ENCODE measurements at places on chromosomes 1 and 21.
A peak's percentile ranks its signal among the peaks of the same experiment; 100 is the strongest.

GRCh38 chr1:110125810-110126209 is 13.6 kb downstream of the UBL4B start:
- DNase-seq = peak; percentile 20

GRCh38 chr1:85656256-85656655 is 52.0 kb downstream of the ZNHIT6 start:
- DNase-seq = no peak

GRCh38 chr1:93814795-93815340 is 64.1 kb downstream of the DNTTIP2 start:
- DNase-seq = no peak

- DNase-seq = no peak
Observed at GRCh38 chr1:90727917-90728501, 10.9 kb upstream of the BARHL2 start.

GRCh38 chr1:97619706-97620105 is 301.1 kb downstream of the DPYD start:
- no peak for DNase-seq

DNA sequence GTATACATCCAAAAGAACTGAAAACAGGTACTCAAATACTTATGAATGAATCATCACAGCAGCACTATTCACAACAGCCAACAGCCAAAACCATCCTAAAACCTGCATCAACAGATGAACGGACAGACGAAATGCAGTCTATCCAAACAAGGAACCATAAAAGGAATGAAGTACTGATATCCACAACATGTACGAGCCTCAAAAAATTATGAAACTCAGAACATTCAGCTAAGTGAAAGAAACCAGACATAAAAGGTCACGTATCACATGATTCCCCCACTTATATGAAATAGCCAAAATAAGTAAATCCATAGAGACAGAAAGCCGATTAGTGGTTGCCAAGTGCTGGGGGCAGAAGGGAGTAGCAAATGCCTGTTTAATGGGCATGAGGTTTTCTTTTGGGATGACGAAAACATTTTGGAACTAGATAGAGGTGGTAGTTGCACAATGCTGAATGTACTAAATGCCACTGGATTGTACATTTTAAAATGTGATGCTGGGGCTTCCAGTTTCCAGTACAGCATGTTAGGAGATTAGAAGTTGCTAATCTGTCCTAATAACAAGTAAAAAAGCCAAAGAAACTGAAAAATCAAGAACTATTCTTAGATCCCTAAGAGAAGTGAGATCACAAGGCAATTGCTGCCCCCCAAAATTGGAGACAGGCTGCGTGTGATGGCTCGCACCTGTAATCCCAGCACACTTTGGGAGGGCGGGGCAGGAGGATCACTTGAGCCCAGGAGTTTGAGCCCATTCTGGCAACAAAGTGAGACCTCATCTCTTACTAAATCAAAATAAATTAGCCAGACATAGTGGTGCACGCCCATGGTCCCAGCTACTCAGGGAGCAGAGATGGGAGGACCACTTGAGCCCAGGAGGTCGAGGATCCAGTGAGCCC is 25.3 kb downstream of the CLSTN1 start:
- DNase-seq = no peak

DNA sequence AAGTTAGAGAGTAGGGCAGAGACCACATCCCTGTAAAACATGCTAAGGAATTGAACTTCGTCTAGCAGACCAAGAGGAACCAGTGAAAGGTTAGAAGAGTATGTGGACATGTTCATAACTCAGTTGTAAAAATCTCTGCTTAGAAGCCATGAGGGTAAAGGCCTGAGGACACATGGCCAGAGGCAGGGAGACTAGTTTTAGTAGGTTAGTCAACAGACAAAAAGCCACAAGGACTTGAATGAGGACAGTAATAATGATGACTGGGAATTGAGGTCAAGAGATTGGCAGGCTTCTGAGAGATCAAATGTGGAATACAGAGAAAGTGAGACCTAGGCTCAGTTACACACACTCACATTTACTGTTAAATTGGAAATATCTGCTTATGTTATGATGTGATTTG is 205.5 kb upstream of the HOOK1 start:
- no peak for DNase-seq

GRCh38 chr1:44347280-44347679 is 7.8 kb downstream of the ERI3 start:
- DNase-seq = no peak

- no peak for DNase-seq
Observed at GRCh38 chr1:200373811-200374231, 36.0 kb downstream of the ZNF281 start.

GRCh38 chr1:234721476-234722269 is 111.7 kb upstream of the IRF2BP2 start:
- DNase-seq = no peak

DNA sequence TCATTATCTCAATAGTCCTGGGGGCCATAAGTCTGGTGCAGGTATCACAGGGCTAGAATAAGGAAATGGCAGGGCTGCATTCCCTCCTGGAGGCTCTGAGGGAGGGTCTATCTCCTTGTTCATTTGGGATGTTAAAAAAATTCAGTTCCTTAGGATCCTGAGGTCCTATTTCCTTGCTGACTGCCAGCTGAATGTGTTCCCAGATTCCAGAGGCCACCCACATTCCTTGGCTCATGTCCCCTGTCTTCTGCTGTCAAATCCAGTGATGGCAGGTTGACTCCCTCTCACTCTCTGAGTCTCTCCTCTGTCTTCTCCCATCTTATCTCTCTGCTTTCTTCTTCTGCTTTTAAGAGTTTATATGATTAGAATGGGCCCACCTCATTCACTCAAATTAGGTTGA is 400.6 kb downstream of the PTPRU start:
- no peak for DNase-seq

DNA sequence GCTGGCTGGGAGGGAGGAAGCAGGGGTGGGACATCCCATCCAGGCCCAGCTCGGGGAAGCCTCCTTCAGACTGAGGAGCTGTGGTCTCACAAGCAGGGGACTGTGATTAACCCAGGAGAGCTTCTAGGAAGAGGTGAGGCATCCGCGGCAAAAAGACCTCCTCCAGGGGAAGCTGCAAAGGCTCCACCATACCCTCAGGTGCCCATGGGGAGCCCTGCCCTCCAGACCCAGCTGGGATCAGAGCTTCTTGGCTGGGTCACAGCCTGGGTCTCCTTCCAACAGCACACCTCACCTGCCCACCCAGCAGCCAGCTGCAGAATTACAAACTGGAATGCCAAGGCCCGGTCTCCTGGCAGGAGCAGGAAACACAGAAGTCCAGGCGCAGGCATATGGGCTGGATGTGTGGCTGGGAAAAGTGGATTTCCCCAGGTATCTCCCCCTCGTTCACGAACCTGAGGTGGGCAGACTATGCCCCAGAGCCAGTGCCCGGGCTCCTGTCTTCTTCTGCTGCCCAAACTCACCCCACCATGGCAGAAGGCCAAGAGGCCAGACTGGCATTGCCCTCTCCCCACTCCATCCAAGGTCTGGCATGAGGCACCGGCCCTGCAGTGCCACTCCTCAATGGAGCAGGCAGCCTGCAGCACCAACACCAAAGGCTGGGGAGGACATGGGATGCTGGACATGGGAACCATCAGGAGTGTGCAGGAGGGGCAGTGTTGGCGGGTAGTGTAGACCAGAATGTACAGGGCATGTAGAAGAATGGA is 15.4 kb upstream of the ARF1 start:
- DNase-seq = no peak

- no peak for DNase-seq
Observed at GRCh38 chr1:177517546-177517945, 346.8 kb downstream of the BRINP2 start.

DNA sequence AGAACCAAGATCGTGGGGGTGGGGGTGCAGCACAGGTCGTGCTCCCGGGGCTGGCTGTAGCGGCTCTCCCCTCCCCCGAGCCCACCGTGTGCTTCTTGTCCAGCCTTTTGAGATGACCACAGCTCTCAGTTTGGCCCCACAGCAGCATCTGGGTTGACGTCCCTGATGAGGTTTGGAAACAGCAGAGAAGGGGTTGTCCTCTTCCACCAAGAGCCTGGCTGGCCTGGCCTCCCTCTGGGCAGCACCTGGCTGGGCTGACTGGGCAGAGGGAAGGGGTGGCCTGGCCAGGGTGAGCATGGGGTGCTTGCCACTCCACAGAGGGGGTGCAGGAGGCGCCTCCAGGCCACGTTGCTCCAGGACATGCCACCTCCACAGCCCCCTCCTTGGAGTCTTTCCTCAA is 61.5 kb downstream of the SKI start:
- DNase-seq = no peak

DNA sequence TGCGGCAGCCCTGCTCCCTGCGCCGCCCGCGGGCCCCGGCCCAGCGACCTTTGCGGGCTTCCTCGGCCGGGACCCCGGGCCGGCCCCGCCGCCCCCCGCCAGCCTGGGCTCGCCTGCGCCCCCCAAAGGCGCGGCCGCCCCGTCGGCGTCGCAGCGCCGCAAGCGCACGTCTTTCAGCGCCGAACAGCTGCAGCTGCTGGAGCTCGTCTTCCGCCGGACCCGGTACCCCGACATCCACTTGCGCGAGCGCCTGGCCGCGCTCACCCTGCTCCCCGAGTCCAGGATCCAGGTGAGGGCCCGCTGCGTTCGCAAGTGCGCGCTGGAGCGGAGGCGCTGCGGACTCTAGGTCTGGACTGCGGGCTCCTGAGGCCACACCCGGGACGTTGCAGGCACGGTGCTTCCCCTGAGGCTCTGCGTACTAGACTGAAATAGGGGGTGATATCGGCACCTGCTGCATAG is 351 bp downstream of the MIXL1 start:
- no peak for DNase-seq

GRCh38 chr1:31588751-31589515 is 12.6 kb downstream of the TINAGL1 start:
- no peak for DNase-seq

- DNase-seq = no peak
Observed at GRCh38 chr1:180243517-180244221, 13.6 kb downstream of the LHX4 start.

DNA sequence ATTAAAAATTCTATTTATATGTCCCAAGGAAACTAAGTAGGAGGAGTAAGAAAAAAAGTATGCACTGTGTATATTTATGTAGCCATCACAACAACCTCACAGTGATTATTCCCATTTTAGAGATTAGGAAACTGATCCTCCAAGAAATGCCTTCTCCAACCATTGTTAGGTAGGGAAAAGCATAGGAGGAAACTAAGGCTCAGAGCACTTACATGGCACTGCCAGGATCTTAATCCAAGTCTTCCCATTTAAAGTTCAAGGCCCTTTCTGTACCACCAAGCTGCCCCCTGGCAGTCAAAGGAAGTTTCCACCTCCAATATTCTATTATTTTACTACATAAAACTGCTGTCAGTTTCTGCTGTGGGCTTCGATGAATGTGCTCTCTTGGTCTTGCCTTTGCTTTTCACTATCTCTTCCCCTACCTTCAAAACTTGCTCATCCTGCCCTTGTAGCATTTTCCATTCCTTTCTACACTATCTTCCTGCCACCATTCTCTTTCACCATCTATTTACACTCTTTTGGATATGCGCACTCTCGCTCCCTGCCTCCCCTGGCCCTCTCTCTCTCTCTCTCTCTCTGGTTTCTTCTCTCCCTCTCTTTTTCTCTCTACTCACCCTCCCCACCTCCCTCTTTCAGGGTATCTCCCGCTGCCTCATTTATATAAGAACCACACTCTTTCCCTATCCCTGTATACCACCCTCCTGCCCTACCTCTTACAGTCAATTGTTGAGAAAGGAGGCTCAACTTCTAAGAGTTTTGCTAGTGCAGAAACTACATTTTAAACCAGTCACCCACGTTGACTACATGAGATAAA is 34.0 kb downstream of the PUM1 start:
- no peak for DNase-seq

- no peak for DNase-seq
Observed at GRCh38 chr1:240189386-240189989, 97.8 kb downstream of the FMN2 start.

- DNase-seq = no peak
Observed at GRCh38 chr1:17148950-17149608, 29.8 kb upstream of the PADI2 start.

GRCh38 chr1:189971656-189972055 is 506.0 kb downstream of the BRINP3 start:
- DNase-seq = no peak

DNA sequence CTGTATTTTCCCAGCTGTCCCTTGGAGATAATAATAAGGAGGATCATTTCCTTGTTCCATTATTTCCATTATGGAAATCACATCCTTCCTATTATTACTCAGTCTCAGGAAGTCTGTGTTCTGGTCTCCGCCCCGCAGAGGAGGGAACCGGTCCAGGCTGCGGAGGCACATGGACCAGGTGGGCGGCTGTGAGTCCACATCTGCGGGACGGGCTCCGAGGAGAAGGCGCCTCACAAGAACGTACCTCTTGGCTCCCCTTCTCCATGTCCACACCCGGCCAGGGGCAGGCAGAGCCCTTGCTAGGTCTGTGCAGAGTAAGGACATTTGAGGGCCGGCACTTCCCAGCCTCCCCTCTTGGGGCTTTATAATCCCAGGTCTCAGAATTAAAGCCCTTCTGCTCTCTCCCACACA is 14.6 kb downstream of the RAB7B start:
- DNase-seq = no peak

- DNase-seq = peak; percentile 47
Observed at GRCh38 chr1:54882519-54882918, 4.5 kb downstream of the DHCR24 start.

GRCh38 chr21:14376854-14377253 is 6.1 kb downstream of the HSPA13 start:
- DNase-seq = no peak

DNA sequence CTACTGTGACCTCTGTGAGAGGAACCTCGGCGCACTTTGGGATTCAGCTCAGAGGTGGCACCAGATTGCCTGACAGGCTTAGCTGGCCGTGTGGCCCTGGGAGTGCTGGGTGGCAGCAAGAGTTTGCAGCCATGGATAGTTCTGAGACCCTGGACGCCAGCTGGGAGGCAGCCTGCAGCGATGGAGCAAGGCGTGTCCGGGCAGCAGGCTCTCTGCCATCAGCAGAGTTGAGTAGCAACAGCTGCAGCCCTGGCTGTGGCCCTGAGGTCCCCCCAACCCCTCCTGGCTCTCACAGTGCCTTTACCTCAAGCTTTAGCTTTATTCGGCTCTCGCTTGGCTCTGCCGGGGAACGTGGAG is 67.5 kb downstream of the DISC1 start:
- peak; percentile 29 for DNase-seq

DNA sequence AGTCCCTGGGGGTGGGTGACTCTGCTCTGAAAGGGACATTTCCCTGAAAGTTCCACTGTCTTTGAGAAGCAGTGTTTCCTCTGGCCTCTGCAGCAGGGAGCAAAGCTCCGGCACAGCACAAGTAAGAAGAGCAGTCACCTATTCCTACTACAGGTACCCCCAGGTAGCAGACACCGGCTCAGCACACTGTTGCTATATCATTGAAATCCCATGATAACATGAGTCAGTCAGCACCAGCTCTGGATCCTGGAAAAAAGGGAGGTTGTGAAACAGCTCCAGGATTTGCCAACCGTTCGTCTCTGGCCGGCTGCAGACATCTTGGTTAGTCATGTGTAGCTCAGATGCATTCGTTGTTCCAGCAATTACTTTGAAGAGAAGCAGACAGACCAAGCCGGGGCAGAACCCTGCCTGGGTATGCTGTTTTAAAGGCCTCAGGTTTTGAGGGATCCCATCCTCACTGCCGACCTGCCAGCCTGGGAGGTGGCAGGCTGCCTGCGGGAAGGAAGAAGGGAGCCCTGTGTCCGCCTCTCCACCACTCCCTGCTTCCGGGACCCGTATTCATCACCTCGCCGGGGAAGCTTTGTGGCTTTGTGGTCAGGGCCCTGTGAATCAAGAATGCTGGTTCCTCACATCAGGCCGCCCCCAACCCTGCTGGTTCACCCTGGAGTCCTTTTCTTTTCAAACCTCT is 139.2 kb downstream of the CLIC6 start:
- no peak for DNase-seq

Measured in SHP77 treated with DMSO at 0.1 percent for 48 hours (cell line).